ENCODE measurements at places on chromosomes 16 and 17. TPM values are rescaled to one million over a fixed set of nuclear protein-coding genes. Genes with fewer than 3 reads are reported as not detected.

Gene FAM83G
- 3.9 TPM for total RNA-seq

Gene FLII
- total RNA-seq: 348 TPM

Gene TEKT5
- not detected for total RNA-seq

Gene KRT12
- total RNA-seq: not detected

- DNase-seq: no peak
These were observed 4.0 kb downstream of the AMFR start for GRCh38 chr16:56421313-56421712.

Gene DNAAF1
- not detected for total RNA-seq

GRCh38 chr17:81885454-81885853 lies 5.9 kb downstream of the ALYREF start:
- DNase-seq: no peak

Gene EPX
- total RNA-seq: not detected

Gene CD300A
- 6.8 TPM for total RNA-seq

GRCh38 chr17:82791532-82791931 lies 39.7 kb downstream of the TBCD start:
- DNase-seq: no peak

GRCh38 chr17:19304209-19304608 lies 58.3 kb downstream of the B9D1 start:
- DNase-seq: no peak

Gene APOBR
- 28.8 TPM for total RNA-seq

Gene C16orf95
- 8.9 TPM for total RNA-seq

GRCh38 chr17:68239632-68240366 lies 8.0 kb upstream of the AMZ2 start:
- DNase-seq: no peak

Gene LITAF
- total RNA-seq: 208 TPM

Gene PTX4
- total RNA-seq: 0.64 TPM

Gene C17orf50
- total RNA-seq: not detected

Gene HOXB3
- total RNA-seq: 4.4 TPM

DNA sequence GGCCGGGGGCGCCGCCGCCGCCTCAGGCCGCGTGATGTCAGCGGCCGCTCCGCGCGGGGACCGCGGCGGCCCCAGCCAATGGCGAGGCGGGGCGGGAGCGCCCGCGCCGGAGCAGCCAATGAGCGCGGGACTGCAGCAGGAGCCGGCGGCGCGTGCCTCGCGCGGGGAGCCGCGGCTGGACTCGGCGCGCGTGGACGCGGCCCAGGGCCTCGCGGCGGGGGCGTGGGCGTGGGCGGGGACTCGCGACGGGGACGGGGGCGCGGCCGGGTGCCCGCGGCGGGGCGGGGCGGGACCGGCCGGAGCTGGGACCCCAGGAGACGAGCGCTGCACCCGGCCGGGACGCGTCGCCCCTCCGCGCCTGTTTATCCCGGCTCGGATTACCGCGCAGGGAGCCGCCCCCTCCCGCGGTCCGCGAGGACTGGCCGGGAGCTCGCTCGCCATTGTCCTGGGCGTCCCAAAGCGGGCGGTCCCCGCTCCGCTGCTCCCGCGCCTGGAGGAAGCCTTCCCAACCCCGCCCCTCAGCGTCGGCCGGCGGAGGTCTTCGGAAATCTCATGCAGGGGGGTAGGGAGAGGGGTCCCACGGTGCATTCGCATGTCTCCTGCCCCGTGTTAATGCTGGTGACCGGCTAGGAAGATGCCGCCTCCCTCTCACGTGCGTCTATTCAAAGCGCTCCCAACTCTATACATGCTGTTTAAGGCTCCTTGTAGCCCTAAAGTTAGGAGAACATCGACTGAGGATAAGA lies at the start of gene RNF157:
RNF157 (minus strand) TSS at position 33 of the 743 bp plus-strand sequence. CDS start 253 bp downstream, outside the sequence.
- DNase-seq: peak; percentile 69

Gene TMEM100
- not detected for total RNA-seq

- no peak for DNase-seq
These were observed 86.2 kb upstream of the CBX4 start for GRCh38 chr17:79925242-79925957.

Gene DYNLRB2
- 1.2 TPM for total RNA-seq

GRCh38 chr16:10589109-10589508 lies 8.7 kb upstream of the EMP2 start:
- no peak for DNase-seq

- DNase-seq: peak; percentile 42
These were observed 171.7 kb downstream of the ZFHX3 start for GRCh38 chr16:72876221-72876620.

- DNase-seq: peak; percentile 19
These were observed 4.7 kb downstream of the VASN start for GRCh38 chr16:4376126-4376892.

DNA sequence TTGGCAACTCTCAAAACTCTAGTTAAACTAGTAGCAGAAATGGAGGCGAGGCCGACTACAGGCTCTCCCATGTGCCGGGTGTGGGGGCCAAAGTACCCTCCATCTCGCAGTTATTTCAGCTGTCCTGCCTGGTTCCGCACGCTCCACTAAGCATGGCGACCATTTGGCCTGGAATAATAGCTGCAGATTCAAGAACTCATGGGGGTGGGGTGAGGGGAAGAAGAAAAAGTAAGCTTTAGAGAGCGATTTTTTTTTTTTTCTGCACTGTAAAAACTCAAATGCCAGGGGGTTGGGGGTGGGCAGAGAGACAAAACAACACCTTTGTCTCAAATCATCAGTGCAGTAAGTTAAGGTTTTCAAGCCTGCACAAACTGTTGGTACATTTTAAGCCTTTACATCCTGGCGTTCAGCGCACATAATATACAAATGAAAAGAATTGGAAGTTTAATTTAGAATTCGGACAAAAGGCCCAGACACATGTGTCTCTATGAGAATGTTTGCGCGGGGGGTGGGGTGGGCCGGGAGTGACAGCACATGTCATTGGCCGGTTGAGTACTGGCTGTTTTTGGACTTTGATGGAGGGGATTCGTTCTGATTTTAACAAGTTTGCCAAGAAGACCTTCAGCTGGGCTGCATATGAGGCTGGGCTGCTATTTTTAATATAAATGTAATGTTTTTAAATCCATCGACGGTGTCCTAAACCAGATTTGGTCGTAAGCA lies 694.7 kb upstream of the SALL1 start:
- no peak for DNase-seq

- no peak for DNase-seq
These were observed 2.0 kb upstream of the HS3ST3B1 start for GRCh38 chr17:14298947-14299279.

Gene KRT23
- not detected for total RNA-seq
